ENCODE measurements at places on chromosomes 11 and 22. TPM values are rescaled to one million over a fixed set of nuclear protein-coding genes. Genes with fewer than 3 reads are reported as not detected.

- no peak for DNase-seq
- no peaks in the 10 kb centered on the region for H3K4me1 ChIP-seq
- H3K27ac ChIP-seq, result no peak overlapping the region
- H3K27me3 ChIP-seq, result no peaks in the 10 kb centered on the region
Observed at GRCh38 chr11:102307727-102308038, 9.6 kb upstream of the BIRC3 start.

DNA sequence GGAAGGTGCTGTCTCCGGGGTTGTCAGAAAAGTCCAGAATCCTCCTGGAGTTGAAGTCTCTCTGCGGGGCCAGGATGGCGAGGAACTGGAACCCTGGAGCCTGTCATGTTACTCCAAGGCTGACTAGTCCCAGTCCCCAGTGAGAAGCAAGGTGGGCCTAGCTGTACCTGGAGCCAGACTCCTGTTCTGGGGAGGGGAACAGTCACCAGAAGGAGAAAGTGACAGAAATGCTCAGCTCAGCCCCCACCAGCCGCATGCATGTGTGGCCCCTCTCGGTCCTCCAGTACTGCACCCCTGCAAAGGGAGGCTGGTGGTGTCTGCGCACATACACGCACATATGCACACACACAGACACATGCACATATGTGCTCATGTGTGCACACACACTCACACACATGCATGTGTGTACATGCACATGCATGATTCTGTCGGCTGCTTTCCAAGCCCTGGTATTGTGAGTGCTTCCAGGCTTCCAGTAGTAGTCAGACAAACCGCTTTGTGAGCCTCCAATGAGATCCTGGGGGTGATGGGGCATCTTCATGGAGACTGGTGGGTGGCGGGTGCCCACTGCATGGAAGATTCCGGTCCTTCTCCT lies 54.3 kb downstream of the RTL6 start:
- peaks cover 18% of the 10 kb centered on the region for H3K4me1 ChIP-seq
- no peak overlapping the region for H3K4me3 ChIP-seq
- no peaks in the 10 kb centered on the region for H3K36me3 ChIP-seq
- H3K27me3 ChIP-seq, result no peaks in the 10 kb centered on the region

GRCh38 chr11:8773916-8774539 lies 91.4 kb downstream of the RPL27A start:
- H3K27ac ChIP-seq, result no peak overlapping the region
- DNase-seq, result no peak
- no peak overlapping the region for H3K4me3 ChIP-seq
- no peaks in the 10 kb centered on the region for H3K27me3 ChIP-seq

Gene NOX4
- 4.7 TPM for total RNA-seq

- H3K27me3 ChIP-seq, result no peaks in the 10 kb centered on the region
- H3K4me1 ChIP-seq, result no peaks in the 10 kb centered on the region
- no peaks in the 10 kb centered on the region for H3K36me3 ChIP-seq
- H3K27ac ChIP-seq, result no peak overlapping the region
Observed at GRCh38 chr11:85170184-85170583, 457.0 kb downstream of the DLG2 start.
